Activated T-helper 2 cell treated with anti-CD3 and anti-CD28 coated beads, Interferon-gamma antibody, Interleukin-2, Interleukin-4, amounts not matched to agents 10 μg/mL and 5 μg/mL and 100 μg/mL, durations not matched to agents 14 hours and 24 hours and 36 hours (primary cell): ENCODE measurements at places on chromosomes 6 and 20. TPM values are rescaled to one million over a fixed set of nuclear protein-coding genes. Genes with fewer than 3 reads are reported as not detected.

DNA sequence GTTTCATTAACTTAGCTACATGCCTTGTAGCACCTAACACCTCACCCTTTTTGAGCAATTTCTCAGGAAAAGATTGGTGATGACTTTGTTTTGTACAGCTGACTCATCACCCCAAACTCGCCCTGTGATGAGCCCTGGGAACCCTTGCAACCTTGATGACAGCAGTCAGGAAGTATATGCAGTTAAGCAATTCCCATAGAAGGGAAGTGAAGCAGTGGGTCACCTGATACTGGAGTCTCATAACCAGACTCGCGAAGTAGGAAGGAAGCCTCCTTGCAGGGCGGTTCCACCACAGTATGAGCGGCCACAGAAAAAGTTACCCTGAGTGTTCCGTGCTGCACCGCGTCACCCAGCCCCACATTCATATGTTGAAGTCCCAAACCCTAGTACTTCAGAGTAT is 82.0 kb upstream of the EDN1 start:
- H3K27ac ChIP-seq, result no peak overlapping the region
- peaks cover 1% of the 10 kb centered on the region for H3K4me1 ChIP-seq
- DNase-seq, result no peak

DNA sequence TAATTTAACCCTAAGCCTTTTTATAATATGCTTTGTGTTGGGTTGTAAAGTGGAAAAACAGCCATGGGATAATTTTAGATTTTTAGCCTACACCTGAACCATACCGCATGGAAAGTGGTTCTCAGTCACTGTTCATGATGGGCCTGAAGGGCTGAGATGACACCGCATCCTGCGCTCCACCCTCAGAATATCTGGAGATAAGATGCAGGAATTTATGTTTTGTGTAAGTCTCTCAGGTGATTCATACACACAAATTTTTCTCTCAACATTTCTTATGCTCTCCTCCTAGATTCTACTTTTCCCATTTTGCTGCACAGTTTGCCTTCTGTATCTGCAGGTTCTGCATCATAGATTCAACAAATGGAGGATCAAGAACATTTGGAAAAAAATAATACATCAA is 191.3 kb upstream of the PHACTR1 start:
- no peak overlapping the region for H3K4me3 ChIP-seq
- H3K27ac ChIP-seq, result no peak overlapping the region
- H3K4me1 ChIP-seq, result peaks cover 13% of the 10 kb centered on the region
- DNase-seq, result no peak
- no peaks in the 10 kb centered on the region for H3K36me3 ChIP-seq

DNA sequence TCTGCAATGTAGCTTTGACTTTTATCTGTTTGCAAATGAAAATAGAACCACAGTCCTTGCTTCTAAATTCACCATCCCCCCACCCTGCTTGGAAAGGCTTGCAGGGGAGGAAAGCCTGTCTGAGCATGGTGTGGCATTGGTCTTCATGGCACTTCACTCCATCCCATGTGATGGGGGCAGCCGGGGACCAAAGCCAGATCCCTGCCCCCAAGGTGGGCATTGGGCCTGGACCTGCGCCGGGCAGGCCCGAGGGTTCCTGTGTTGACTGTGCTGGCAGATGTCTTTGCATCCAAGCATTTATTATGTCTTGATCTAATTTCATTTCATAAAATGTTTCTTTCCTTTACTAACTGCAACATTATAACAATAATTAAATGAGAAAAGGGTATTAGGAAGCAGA is 120.0 kb downstream of the SYNDIG1 start:
- H3K27me3 ChIP-seq, result no peaks in the 10 kb centered on the region
- no peak overlapping the region for H3K4me3 ChIP-seq
- DNase-seq, result no peak
- no peaks in the 10 kb centered on the region for H3K4me1 ChIP-seq
- no peak overlapping the region for H3K27ac ChIP-seq

- peaks cover 17% of the 10 kb centered on the region for H3K27me3 ChIP-seq
- no peak overlapping the region for H3K4me3 ChIP-seq
- H3K36me3 ChIP-seq, result no peaks in the 10 kb centered on the region
Observed at GRCh38 chr6:112330879-112331265, 16.3 kb upstream of the RFPL4B start.

DNA sequence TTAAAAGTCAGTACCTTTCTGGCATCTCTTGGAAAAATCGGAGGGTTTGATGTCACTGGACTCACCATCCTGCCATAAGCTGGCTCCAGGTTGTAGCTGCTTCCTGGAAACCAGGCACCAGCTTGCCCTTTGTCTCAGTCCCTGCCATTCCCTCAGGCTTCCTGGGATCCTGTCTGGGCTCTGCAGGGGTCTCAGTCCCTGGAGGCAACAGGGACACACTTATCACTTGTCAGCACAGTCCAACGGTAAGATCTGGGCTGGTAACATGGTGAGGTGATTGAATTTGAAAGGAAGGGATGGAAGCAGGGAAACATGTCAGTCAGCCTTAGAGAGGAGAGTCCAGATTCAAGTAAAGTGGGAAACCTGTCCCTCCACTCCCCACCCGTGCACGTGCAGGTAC is 147.6 kb upstream of the ECI2 start:
- DNase-seq, result no peak
- H3K4me3 ChIP-seq, result no peak overlapping the region
- no peak overlapping the region for H3K27ac ChIP-seq
- peaks cover 26% of the 10 kb centered on the region for H3K27me3 ChIP-seq

DNA sequence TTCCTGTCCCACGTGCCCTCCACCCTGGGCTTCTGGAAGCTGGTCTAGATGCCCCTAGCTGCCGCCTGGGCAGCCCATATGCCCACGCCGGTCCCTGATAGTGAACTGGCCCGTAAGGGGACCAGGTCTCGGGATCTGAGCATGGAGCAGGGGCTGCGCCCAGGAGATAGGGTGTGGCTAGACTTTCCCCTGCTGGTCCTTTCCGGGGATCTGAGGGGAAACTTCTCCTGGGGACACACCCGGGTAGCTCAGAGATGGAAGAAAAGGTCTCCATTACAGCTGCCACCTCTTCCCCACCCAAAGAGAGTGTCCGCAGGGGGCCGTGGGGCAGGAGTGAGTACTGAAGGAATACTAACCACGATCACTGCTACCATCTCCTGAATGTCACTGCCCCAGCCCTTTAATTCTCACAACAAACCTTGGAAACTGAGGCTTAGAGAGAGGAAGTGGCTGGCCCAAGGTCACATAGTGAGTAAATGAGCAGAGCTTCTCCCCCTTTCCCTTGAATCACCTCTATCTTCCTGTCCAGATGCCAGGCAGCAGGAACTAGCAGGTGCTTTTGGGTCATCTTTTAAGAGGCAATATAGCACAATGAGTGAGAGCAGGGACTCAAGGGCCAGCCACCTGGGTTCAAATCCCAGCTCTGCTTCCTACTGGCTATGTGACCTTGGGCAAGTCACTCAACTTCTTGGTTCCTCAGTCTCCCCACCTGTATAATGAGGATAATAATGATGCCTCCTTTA is 11.8 kb upstream of the CCN5 start:
- H3K4me3 ChIP-seq, result no peak overlapping the region
- H3K27ac ChIP-seq, result no peak overlapping the region
- DNase-seq, result no peak
- H3K4me1 ChIP-seq, result no peaks in the 10 kb centered on the region
- H3K36me3 ChIP-seq, result no peaks in the 10 kb centered on the region

- H3K4me1 ChIP-seq, result no peaks in the 10 kb centered on the region
- H3K36me3 ChIP-seq, result no peaks in the 10 kb centered on the region
- H3K27me3 ChIP-seq, result peaks cover 6% of the 10 kb centered on the region
- H3K27ac ChIP-seq, result no peak overlapping the region
- no peak for DNase-seq
- no peak overlapping the region for H3K4me3 ChIP-seq
Observed at GRCh38 chr6:79127660-79128059, 49.6 kb upstream of the PHIP start.

GRCh38 chr20:16349523-16350260 is 223.6 kb downstream of the KIF16B start:
- H3K27me3 ChIP-seq, result no peaks in the 10 kb centered on the region
- no peaks in the 10 kb centered on the region for H3K4me1 ChIP-seq
- no peaks in the 10 kb centered on the region for H3K36me3 ChIP-seq
- no peak for DNase-seq

DNA sequence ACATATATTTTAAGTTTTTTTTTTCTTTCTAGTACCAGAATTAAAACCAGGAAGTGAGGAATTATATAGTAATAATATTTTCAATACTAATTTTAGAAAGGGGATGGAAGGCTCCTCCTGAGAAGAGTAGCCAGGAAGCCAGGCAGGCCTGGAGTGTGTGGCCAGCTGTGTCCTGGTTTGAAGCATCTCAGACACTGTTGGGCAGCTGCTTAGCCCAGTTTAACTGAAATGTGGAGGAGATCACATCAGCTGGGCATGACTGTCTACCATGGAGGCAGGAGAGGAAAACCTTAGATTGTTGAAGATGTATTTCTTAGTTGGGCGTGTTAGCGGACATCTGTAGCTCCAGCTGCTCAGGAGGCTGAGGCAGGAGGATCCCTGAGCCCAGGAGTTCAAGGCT is 142.2 kb downstream of the ARID1B start:
- DNase-seq, result no peak
- H3K4me3 ChIP-seq, result no peak overlapping the region
- no peak overlapping the region for H3K27ac ChIP-seq
- H3K36me3 ChIP-seq, result peaks cover 8% of the 10 kb centered on the region
- no peaks in the 10 kb centered on the region for H3K27me3 ChIP-seq
- H3K4me1 ChIP-seq, result peaks cover 8% of the 10 kb centered on the region

Gene NKX2-2
- not detected in 2 replicates for total RNA-seq

Gene PLN
- total RNA-seq, result not detected in 2 replicates

Gene POPDC3
- total RNA-seq, result not detected in 2 replicates

Gene OOEP
- 0.46 TPM in 1 of 2 replicates, not detected in the other for total RNA-seq

Gene PNLDC1
- total RNA-seq, result 0.32 and 0.74 TPM in 2 replicates

Gene NKX2-4
- total RNA-seq, result not detected in 2 replicates

Gene WFDC5
- not detected in 2 replicates for total RNA-seq

Gene BMP2
- 0.07 and 0.25 TPM in 2 replicates for total RNA-seq

Gene LST1
- total RNA-seq, result 10.2 and 14.6 TPM in 2 replicates

Gene BTNL2
- not detected in 2 replicates for total RNA-seq

Gene PDE7B
- total RNA-seq, result 27.6 and 28.8 TPM in 2 replicates
